Neural progenitor cell (in vitro differentiated cells): ENCODE measurements at places on chromosomes 7 and 10. TPM values are rescaled to one million over a fixed set of nuclear protein-coding genes. Genes with fewer than 3 reads are reported as not detected.

GRCh38 chr7:92847305-92847704, 10.9 kb upstream of the CDK6 start:
- DNase-seq: no peak

DNA sequence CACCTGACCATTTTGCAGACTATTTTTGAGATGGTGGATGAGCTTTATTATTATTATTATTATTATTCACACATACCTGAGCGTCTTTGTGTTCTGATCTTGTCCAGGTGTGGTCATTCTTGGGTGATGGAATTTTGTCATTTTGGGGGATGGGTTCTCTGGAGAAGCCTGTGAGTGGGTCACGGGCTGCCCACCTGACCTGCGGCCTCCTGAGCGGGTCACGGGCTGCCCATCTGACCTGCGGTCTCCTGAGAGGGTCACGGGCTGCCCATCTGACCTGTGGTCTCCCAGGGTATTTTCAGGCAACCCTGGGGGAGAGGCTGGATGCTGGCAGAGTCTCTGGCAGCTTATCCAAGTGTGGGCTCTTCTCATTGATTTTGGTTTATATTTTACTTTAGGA, 7.3 kb downstream of the SCART1 start:
- DNase-seq: no peak

GRCh38 chr7:88539518-88539917, 220.0 kb upstream of the ZNF804B start:
- no peak for DNase-seq

Gene CALHM1
- 0.06 TPM in 1 of 2 replicates, not detected in the other for total RNA-seq

GRCh38 chr10:31698181-31698830, 230.3 kb downstream of the ARHGAP12 start:
- DNase-seq: no peak

Gene SFRP4
- total RNA-seq: not detected in 2 replicates

DNA sequence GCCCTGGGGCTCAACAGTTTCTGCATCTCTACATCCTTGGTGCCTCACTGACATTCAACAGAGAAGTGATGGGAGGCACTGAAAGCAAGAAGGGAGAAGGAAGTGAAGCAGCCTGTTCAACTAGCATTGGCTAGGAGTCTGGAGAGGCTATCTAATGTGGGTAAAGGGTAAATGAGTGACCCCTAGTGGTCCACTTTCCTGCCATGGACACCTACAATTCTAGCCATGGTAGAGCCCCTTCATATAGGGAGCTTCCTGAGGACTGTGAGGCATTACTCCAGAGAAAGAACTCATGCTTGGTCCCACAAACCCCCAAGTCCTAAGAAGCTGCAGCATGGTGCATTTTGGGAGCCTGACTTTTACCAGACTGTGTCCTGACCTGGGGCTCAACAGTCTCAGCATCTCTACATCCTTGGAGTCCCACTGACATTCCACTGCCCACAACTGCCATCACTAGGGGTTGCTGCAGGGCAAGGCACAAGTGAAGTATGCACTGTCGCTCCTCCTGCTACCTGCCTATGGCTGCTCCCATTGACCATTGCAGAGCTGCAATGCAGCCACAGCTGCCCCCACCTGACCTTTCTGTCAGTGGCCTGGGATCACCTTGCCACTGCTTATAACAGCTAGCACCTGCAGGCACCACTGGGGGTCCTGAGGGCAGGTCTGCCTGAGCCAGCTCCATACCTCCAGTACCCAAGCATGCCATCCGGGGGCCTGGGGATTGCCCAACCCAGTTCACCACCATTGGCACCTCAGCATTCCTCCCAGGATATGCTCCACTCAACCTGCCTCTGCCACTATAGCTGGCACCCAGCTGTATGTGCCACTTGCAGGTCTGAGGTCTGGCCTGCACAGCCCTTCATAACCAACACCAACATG, 44.1 kb upstream of the CDK6 start:
- DNase-seq: peak; percentile 62

- DNase-seq: no peak
Observed at GRCh38 chr7:96658022-96658412, 51.6 kb downstream of the SEM1 start.

DNA sequence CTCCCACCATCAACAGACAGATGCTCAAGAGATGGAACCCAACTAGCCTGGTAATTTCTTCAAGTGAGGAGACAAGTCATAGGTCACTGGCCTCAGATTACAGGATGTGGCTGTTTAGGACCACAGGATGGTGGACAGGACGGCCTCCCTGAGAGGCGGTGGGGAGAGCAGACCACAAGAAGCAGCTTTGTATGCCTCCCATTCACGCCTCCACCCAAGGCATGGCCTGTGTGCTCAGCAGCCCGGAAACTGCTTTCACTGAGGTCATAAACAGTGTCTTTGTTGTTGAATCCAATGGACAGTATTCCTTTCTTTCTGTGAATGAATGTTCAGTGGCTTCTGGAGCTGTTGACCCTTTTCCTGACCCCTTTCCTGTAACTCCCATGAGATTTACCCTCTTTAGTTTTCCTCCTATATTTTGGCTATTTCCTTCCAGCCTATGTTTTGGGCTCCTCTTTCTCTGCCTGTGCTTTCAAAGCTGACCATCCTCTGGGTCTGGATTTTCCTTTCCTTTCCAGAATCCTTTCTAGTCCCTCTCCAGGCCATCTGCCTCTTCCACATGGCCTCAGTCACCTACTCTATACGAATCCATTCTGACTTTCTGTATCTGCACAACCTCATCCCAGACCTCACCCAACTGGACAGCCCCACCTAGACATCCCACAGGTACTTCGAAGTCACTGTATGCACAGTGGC, 32.4 kb upstream of the INPP5F start:
- no peak for DNase-seq

- DNase-seq: no peak
Observed at GRCh38 chr7:29285444-29285793, 90.8 kb downstream of the CHN2 start.

Gene IMMP2L
- 12.8 and 21.5 TPM in 2 replicates for total RNA-seq

Gene CYP2C19
- total RNA-seq: not detected in 2 replicates

DNA sequence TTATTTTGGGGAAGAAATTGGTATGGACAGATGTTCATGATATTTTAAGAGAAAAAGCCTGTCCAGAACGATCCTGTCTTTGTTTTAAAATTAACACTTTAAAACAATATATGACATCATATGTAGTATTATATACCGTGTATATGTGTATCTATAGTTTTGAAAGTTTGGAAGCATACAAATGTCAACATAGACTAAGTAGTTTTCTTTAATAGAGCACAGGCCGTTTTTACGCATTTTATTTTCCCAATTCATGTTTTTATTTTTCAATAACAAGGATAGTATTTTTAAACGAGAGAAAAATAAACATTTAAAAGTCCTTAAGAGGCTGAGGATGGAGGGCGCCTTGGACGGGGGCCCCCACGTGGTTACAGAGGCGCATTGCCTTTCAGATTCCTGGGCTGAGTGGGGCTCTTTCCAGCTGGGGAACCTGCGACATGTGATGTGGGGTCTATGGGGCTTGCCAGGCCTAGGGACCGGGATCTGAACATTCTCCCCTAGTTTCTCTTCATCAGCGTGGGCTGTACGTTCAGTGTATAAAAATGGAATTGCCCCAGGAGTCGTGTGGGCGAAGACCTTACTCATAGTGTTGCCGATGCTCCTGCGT, 127.8 kb upstream of the ZNF746 start:
- DNase-seq: peak; percentile 83

DNA sequence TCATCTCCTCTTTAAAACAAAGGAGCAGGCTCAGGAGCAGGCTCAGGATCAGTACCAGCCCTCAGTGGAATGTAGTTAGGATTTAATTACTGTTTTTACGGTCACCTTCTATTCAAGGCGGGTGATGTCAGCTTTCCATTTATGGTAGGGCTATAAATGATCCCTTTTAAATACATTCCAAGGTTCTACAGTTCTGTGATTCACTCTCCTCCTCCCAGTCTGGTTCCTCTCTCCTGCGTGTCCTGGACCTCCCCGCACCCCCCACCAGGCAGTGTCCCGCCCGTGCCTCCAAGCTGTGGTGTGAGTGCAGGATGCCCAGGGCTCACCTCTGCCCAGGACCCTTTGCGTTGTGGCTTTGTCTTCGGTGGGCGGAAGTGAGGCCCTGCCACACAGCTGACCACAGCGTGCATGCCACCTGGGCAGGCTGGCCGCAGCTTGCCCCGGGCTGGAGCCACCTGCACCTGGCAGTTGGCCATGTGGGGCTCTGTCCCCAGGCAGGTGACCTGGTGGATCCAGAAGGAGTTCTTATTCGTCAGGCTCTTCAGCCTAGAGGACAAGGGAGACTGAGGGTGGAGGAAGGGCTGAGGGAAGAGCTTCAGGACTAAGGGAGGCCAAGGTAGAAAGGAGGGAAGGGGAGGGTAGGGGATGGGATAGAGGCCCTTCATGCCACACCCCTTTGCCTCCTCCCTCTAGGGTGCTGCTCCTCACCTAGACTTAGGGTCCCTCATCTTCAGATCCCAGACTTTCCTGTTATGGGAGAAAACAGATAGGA, 9.1 kb downstream of the LOXL4 start:
- DNase-seq: no peak

Gene AKR1C8
- total RNA-seq: not detected in 2 replicates

Gene KCNH2
- 2.6 and 11.1 TPM in 2 replicates for total RNA-seq

DNA sequence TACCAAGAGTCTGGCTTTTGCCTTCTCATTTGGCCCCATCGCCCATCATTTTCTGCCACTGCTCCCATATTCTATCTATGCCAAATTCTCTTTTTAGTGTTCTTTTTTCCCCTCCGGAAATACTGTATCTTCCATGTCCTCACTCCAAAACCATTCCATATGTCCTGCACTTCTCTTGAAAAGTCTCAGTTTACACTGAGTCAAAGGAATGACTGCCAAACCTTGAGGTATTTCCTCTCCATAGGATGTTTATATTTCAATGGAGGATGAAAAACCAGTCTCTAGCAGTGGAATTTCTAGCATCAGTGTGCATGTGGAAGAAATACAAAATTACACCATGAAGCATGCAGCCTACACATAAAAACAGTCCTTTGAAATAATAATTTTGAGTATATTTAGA, 121.4 kb upstream of the PHYHIPL start:
- DNase-seq: no peak

Gene PAX4
- not detected in 2 replicates for total RNA-seq
